ENCODE measurements at places on chromosomes 6 and 20.

DNA sequence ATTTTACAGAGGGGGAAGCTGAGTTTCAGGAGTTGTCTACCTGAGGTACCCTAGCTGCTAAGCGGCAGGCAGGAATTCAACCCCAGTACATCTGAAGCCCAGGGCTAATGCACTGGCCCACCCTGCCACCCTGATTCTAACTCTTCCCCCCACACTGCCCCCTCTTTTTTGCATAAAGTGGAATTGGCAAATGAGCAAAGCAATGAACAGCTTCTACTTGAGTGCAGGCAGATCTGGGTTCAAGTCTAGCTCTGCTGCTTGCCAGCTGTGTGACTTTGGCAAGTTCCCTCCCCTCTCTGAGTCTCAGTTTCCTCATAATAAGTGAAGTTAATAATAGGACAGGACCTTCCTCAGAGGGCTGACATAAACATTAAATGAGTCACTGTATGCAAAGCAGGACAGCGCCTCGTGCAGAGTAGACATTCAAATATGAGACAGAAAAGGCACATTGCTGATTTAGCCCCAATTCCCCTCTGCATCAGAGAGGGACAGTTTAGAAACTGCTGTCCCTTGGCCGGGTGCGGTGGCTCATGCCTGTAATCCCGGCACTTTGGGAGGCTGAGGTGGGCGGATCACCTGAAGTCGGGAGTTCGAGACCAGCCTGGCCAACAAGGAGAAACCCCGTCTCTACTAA lies 4.7 kb downstream of the ADA start:
- no peak for DNase-seq

GRCh38 chr6:3334555-3334954 lies 75.8 kb downstream of the PSMG4 start:
- DNase-seq, result no peak

GRCh38 chr6:168103050-168103830 lies 24.2 kb upstream of the FRMD1 start:
- no peak for DNase-seq

- no peak for DNase-seq
Observed at GRCh38 chr6:158174514-158174913, 6.4 kb downstream of the GTF2H5 start.

Data from cerebellum (tissue), 4 donors.